ENCODE measurements at places on chromosomes 12 and 14. TPM values are rescaled to one million over a fixed set of nuclear protein-coding genes. Genes with fewer than 3 reads are reported as not detected.

GRCh38 chr12:77070800-77071449 lies 5.6 kb upstream of the E2F7 start:
- no peaks in the 10 kb centered on the region for H3K36me3 ChIP-seq
- no peak overlapping the region for H3K27ac ChIP-seq
- H3K27me3 ChIP-seq: peaks cover 14% of the 10 kb centered on the region
- peaks cover 7% of the 10 kb centered on the region for H3K4me1 ChIP-seq

DNA sequence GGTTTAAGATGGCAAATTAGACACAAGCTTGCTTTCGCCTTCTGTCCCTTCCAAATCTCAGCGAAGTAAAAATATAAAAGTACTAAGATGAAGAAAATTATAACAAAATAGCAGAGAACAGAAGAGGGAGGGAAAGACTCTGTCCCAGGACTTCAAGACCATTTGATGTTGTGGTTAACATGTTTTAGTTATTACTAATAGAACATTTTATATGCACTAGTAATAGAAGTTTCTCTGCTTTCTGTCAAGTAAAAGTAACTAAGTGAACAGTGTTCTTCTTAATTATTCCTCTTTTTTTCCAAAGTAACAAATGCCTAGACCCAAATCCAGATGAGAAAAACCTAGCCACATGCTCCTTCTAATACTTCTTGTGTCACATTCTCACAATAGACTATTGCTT lies 85.1 kb upstream of the DAAM1 start:
- peaks cover 8% of the 10 kb centered on the region for H3K36me3 ChIP-seq
- no peak for DNase-seq
- peaks cover 53% of the 10 kb centered on the region for H3K27me3 ChIP-seq
- H3K27ac ChIP-seq: no peak overlapping the region
- peaks cover 3% of the 10 kb centered on the region for H3K4me1 ChIP-seq
- no peak overlapping the region for H3K4me3 ChIP-seq

- H3K27me3 ChIP-seq: no peaks in the 10 kb centered on the region
- no peak overlapping the region for H3K27ac ChIP-seq
- DNase-seq: no peak
- H3K4me3 ChIP-seq: no peak overlapping the region
- H3K36me3 ChIP-seq: no peaks in the 10 kb centered on the region
- peaks cover 17% of the 10 kb centered on the region for H3K4me1 ChIP-seq
Observed at GRCh38 chr12:93793983-93794382, 116.8 kb downstream of the CRADD start.

The SPPL3 gene
- 60.7 TPM for total RNA-seq

DNA sequence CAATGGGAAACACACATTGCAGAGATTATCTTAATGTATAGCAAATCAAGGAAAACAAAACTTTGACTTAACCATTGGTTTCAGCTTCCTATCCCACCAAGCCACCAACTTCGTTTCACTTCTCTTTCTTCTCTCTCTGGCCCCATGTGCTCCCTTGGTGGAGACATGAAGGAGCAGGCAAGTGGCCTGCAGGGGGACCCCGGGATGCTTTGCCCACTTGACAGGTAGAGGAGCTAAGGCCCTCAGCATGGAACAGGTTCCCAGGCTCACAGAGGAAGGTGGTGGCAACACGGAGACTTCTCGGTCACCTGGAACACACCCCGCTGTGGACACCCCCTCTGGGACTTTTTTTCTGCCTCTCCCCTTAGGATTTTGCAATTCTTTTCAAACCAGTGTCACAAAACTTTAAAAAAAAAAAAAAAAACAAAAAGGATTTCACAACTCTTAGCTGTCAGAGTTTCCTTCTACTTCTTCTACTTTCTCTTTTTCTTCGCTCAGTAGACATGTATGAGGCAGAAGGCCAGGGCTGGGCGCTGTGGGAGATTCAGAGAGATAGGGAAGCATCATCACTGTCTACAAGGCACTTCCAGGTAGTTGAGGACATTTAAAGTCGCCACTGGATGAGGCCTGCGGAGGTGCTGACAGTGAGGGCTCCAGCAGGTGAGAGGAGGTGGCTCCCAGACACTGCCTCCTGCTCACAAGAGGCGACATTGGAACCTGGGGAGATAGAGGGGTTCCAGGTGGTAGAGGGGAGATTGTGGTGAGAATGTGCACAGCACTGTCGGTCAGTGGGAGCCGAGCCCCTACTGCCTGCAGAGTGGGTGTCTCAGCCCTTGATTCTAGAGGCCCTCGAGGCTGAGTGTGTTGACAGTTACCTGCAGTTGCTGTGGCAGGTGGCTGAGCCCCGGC lies 119.6 kb downstream of the GCH1 start:
- no peaks in the 10 kb centered on the region for H3K27me3 ChIP-seq
- DNase-seq: no peak
- peaks cover 4% of the 10 kb centered on the region for H3K36me3 ChIP-seq
- peaks cover 2% of the 10 kb centered on the region for H3K4me1 ChIP-seq
- no peak overlapping the region for H3K4me3 ChIP-seq

GRCh38 chr12:56521209-56521589 lies 421 bp upstream of the RBMS2 start:
- peaks cover 21% of the 10 kb centered on the region for H3K4me1 ChIP-seq
- H3K27me3 ChIP-seq: peaks cover 4% of the 10 kb centered on the region
- H3K27ac ChIP-seq: peak overlapping the region; percentile 93
- peaks cover 2% of the 10 kb centered on the region for H3K36me3 ChIP-seq
- no peak for DNase-seq

DNA sequence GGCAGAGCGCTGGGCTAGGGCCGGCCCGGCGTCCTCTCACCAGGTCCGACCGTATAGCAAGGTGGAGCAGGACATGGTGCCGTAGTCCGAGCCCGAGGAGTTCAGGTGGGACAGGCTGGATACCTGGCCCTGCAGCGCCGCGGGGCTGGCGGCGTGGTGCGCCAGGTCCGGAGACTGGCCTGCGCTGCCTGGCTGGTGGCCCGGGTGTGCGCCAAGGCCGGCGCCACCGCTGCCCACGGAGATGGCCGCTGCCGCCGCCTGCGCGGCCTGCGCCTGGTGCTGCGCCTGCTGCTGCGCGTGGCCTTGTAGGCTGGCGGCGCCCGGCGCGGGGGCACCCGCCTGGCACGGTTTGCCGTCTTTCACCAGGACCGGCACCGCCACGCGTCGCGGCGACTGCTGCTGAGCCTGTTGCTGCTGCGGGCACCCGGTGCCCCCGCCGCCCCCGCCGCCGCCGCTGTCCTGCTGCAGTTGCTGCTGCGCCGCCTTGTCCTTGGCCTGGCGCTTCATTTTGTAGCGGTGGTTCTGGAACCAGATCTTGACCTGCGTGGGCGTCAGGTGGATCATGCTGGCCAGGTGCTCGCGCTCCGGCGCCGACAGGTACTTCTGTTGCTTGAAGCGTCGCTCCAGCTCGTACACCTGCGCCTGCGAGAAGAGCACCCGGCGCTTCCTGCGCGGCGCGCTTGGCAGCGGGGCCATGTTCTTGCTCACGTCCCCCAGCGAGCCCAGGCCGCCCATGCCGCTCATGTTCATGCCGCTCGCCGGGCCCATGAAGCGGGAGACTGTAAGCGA lies 2.6 kb downstream of the NKX2-1 start:
- no peak overlapping the region for H3K4me3 ChIP-seq
- peaks cover 9% of the 10 kb centered on the region for H3K4me1 ChIP-seq
- H3K36me3 ChIP-seq: peaks cover 6% of the 10 kb centered on the region
- no peak overlapping the region for H3K27ac ChIP-seq

The C12orf50 gene
- not detected for total RNA-seq

GRCh38 chr14:36768638-36769337 lies 107.1 kb downstream of the PAX9 start:
- no peak for DNase-seq
- H3K4me3 ChIP-seq: no peak overlapping the region
- H3K27ac ChIP-seq: no peak overlapping the region
- no peaks in the 10 kb centered on the region for H3K27me3 ChIP-seq
- H3K4me1 ChIP-seq: no peaks in the 10 kb centered on the region

The MFAP5 gene
- not detected for total RNA-seq

GRCh38 chr14:30842431-30842830 lies 31.9 kb upstream of the COCH start:
- H3K4me1 ChIP-seq: peaks cover 2% of the 10 kb centered on the region
- no peaks in the 10 kb centered on the region for H3K36me3 ChIP-seq
- no peak for DNase-seq
- peaks cover 20% of the 10 kb centered on the region for H3K27me3 ChIP-seq
- H3K27ac ChIP-seq: no peak overlapping the region

GRCh38 chr14:65637780-65638179 lies 225.2 kb downstream of the FUT8 start:
- no peaks in the 10 kb centered on the region for H3K27me3 ChIP-seq
- H3K27ac ChIP-seq: peak overlapping the region; percentile 4
- peaks cover 29% of the 10 kb centered on the region for H3K4me1 ChIP-seq
- no peaks in the 10 kb centered on the region for H3K36me3 ChIP-seq

DNA sequence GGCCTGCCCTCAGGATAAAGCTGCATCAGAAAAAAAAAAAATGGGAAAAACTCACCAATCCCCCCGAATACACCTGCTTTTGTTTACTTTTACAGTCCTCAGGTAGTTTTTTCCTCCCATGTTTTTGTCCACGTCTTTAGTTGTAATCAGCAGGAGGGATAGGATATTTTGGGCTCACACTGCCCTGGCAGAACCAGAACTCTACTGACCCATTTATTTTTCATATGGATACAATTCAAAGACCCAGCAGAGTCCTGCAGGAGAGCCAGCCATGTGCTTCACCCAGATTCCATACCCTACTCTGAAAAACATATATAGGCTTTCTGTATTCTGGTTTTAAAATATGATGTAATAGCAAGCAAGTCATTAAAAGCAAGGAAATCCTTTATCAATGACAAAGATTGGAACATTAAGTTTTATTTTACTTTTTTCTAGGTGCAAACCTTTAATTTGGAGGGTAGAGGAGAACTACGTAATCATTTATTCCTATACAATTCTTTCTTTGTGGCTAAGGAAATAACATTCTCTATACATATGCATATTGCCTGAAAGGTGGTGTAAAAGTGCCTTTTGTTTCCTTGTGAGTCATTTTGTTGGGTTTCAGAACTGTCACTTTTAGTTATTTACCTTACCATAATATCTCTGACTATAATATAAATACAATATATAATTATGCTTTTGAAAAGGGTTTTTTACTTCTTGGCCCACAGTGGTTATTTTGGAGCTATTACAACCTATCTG lies 19.1 kb downstream of the DACT1 start:
- H3K4me3 ChIP-seq: no peak overlapping the region
- no peaks in the 10 kb centered on the region for H3K36me3 ChIP-seq
- no peak for DNase-seq
- H3K4me1 ChIP-seq: no peaks in the 10 kb centered on the region

The EIF4B gene
- 667 TPM for total RNA-seq

- no peaks in the 10 kb centered on the region for H3K36me3 ChIP-seq
- H3K4me1 ChIP-seq: no peaks in the 10 kb centered on the region
- H3K27ac ChIP-seq: no peak overlapping the region
- DNase-seq: no peak
Observed at GRCh38 chr12:65450625-65451024, 172.1 kb downstream of the MSRB3 start.

The KRT77 gene
- not detected for total RNA-seq

The AKAP6 gene
- 2.9 TPM for total RNA-seq

DNA sequence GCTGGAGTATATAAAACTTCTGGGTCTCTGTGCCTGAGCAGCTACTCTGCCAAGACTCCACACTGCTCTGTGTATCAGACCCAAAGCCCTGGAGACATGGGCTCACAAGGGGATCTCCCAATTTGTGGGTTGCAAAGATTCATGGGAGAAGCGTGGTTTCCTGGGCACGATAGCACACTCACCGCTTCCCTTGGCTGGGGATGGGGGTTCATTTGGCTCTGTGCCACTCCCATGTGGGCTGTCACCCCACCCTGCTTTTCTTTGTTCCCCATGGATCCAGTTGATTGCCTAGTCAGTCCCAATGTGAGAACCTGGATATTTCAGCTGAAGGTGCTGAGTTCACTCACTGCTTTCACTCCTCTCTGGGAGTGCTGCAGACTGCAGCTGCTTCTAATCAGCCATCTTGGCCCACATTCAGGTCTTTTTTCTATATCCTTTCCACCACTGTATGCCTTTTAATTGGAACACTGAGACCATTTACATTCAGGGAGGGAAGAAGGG lies 40.0 kb upstream of the PCNX4 start:
- H3K4me1 ChIP-seq: peaks cover 10% of the 10 kb centered on the region
- peaks cover 8% of the 10 kb centered on the region for H3K27me3 ChIP-seq
- no peak for DNase-seq
- H3K4me3 ChIP-seq: peak overlapping the region; percentile 70

DNA sequence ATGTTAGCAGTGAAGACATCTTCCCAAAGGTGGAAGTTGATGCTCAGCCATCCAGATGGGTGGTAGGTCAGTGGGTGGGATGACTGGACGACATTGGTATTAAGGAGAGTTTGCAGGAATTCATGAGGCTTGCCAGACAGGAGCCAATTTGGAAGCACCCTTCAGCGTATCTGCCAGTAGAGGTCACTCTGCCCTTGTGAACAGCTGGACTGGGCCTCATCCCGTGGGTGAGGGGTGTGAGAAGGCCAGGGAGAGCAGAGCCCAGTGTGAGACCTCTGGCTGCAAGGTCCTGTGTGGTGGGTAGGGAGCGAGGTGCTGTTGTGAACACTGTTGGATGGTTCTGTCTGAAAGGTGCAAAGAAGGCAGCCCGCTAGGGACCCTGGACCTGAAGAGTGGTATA lies 37.7 kb downstream of the SLC5A8 start:
- no peaks in the 10 kb centered on the region for H3K36me3 ChIP-seq
- H3K27ac ChIP-seq: no peak overlapping the region
- DNase-seq: no peak
- H3K4me1 ChIP-seq: no peaks in the 10 kb centered on the region
- H3K27me3 ChIP-seq: no peaks in the 10 kb centered on the region

The KRT82 gene
- total RNA-seq: not detected

The KLRG1 gene
- total RNA-seq: 22.2 TPM

DNA sequence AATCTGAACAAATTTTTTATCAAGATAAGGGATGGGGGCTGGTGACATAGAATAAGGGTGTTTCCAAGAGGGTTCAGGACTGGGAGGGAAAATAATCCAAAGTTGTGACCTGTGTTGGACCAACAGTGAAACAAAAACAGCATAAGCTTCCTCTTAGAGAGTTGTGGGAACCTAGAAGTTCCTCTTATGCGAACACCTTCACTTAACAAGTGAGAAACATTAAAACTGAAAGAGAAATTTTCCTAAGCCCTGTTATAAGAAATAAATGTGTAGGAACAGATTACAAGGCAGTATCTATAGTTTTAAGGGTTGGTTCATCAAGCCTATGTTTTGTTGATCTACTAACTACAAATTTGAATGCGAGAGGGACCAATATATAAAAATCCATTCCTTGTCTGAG lies 58.4 kb downstream of the LLPH start:
- H3K36me3 ChIP-seq: no peaks in the 10 kb centered on the region
- no peak for DNase-seq
- peaks cover 4% of the 10 kb centered on the region for H3K4me1 ChIP-seq
- H3K27me3 ChIP-seq: peaks cover 38% of the 10 kb centered on the region
- no peak overlapping the region for H3K4me3 ChIP-seq

- no peaks in the 10 kb centered on the region for H3K36me3 ChIP-seq
- H3K4me1 ChIP-seq: no peaks in the 10 kb centered on the region
- DNase-seq: no peak
- H3K4me3 ChIP-seq: no peak overlapping the region
Observed at GRCh38 chr12:66035288-66035966, 95.1 kb downstream of the LLPH start.

The KRT3 gene
- total RNA-seq: not detected
